ENCODE measurements at places on chromosomes 2 and 18.

GRCh38 chr2:105576440-105577241, 168.1 kb upstream of the NCK2 start:
- H3K4me1 ChIP-seq = no peaks in the 10 kb centered on the region
- H3K4me3 ChIP-seq = no peak overlapping the region
- H3K27ac ChIP-seq = no peak overlapping the region

DNA sequence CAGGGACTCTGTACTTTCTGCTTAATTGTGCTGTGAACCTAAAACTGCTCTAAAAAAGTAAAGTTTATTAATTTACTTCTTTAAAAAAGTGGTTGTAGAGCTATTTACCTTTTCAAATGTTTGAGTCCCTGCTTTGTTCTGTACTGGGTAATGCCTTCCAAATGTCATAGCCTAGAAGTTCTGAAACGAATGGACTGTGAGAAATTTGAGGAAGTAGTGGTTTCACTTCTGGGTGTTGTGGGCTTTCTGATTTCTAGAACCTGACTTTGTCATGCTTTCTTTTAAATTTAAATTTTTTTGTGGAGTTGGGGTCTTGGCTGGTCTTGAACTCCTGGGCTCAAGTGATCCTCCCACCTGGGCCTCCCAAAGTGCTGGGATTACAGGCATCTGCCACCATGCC, 44.6 kb downstream of the SMAD4 start:
- H3K4me1 ChIP-seq = peaks cover 7% of the 10 kb centered on the region
- no peaks in the 10 kb centered on the region for H3K27me3 ChIP-seq
- DNase-seq = peak; percentile 76
- H3K36me3 ChIP-seq = peaks cover 45% of the 10 kb centered on the region
- no peak overlapping the region for H3K4me3 ChIP-seq

- no peak overlapping the region for H3K27ac ChIP-seq
- DNase-seq = no peak
- H3K4me1 ChIP-seq = no peaks in the 10 kb centered on the region
- no peaks in the 10 kb centered on the region for H3K27me3 ChIP-seq
These were observed 95.9 kb downstream of the CCDC141 start for GRCh38 chr2:178954049-178954448.

DNA sequence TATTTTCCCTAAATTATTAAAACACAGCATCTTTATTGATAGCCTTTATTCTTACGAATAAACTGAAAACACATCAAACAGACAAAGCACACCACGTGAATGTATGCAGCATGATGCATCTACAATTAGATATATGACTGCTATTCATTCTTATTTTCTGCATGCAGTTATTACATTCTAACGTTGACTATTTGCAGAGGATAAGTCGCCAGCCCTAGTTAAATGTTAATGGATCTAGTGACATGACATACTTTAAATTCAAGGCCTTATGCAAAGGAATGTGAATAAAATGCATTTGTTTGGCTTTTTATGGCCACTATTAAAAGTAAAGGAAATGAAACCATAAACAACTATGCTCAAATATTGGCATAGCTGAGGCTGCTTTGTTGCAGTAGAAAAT, 172.4 kb downstream of the MAP2 start:
- no peak overlapping the region for H3K27ac ChIP-seq
- H3K4me1 ChIP-seq = no peaks in the 10 kb centered on the region
- DNase-seq = no peak
- no peak overlapping the region for H3K4me3 ChIP-seq
- no peaks in the 10 kb centered on the region for H3K27me3 ChIP-seq
- H3K36me3 ChIP-seq = no peaks in the 10 kb centered on the region

GRCh38 chr2:235343869-235344268, 150.0 kb upstream of the AGAP1 start:
- no peak for DNase-seq
- H3K27ac ChIP-seq = no peak overlapping the region
- H3K4me1 ChIP-seq = no peaks in the 10 kb centered on the region
- no peaks in the 10 kb centered on the region for H3K27me3 ChIP-seq
- no peaks in the 10 kb centered on the region for H3K36me3 ChIP-seq

DNA sequence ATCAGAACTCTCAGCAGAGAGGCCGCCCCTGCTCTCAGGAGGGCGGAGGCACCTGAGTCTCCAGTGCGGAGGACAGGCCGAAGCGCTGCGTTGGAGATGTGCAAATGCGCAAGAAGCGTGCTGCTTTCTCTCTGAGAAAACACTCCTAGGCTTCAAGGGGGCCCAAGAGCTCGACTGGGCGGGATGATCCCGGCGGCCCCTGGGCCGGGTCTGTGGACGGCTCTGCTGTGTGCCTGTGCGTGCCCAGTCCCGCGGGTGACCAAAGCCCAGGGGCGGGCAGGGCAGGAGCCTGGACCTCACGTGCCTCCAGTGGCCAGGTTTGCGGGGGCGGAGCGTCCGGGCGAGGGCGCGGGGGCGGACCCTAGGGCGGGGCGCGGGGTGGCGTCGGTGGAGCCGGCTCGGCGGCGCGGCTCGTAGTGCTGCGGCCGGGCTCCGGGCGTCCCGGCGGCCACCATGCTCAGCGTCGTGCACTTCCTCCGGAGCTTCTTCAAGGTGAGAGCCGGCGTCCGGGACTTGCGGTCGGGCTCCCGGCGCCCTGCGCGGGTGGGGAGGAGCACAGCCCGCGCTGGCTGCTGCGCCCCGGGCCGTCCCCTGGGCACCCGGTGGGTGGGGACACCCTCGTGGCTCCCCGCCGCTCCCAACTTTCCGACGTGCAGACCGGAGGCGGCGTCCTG, at the start of gene ARHGEF4:
TSS of gene ARHGEF4 (plus strand) at position 414 of the 674 bp plus-strand sequence. CDS start at position 454, 40 bp downstream.
- peak; percentile 29 for DNase-seq
- no peaks in the 10 kb centered on the region for H3K36me3 ChIP-seq
- no peak within 1 kb of the TSS for H3K27ac ChIP-seq
- H3K4me1 ChIP-seq = peaks cover 6% of the 10 kb centered on the region
- H3K4me3 ChIP-seq = no peak within 1 kb of the TSS
- H3K27me3 ChIP-seq = peaks cover 86% of the 10 kb centered on the region

DNA sequence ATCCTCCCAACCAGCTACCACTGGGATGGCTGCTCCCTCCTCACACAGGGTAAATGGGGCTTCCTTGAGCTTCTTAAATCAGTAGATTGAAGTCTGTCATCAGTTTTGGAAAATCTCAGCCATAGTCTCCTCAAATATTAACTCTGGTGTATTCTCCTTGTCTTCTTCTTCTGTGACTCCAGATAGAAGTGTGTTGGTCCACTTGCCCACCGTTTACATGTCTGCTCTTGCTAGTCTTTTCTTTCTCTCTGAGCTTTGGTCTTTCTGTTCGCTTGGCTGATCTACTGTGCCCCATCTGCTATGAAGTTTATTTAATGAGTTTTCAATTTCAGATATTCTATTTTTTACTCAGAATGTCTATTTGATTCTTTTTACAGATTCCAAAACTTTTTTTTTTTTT, 281.7 kb upstream of the HDAC4 start:
- H3K27me3 ChIP-seq = peaks cover 4% of the 10 kb centered on the region
- no peak for DNase-seq
- no peak overlapping the region for H3K27ac ChIP-seq
- H3K4me1 ChIP-seq = no peaks in the 10 kb centered on the region
- no peaks in the 10 kb centered on the region for H3K36me3 ChIP-seq
- no peak overlapping the region for H3K4me3 ChIP-seq

- H3K27ac ChIP-seq = no peak overlapping the region
- no peaks in the 10 kb centered on the region for H3K27me3 ChIP-seq
- peaks cover 6% of the 10 kb centered on the region for H3K36me3 ChIP-seq
- H3K4me3 ChIP-seq = no peak overlapping the region
- peaks cover 33% of the 10 kb centered on the region for H3K4me1 ChIP-seq
These were observed 64.1 kb downstream of the BCL2 start for GRCh38 chr18:63255435-63255834.

- no peak overlapping the region for H3K4me3 ChIP-seq
- DNase-seq = no peak
- no peaks in the 10 kb centered on the region for H3K4me1 ChIP-seq
- H3K27ac ChIP-seq = no peak overlapping the region
- H3K36me3 ChIP-seq = no peaks in the 10 kb centered on the region
- H3K27me3 ChIP-seq = no peaks in the 10 kb centered on the region
These were observed 36.0 kb upstream of the SCN1A start for GRCh38 chr2:166163775-166164174.

DNA sequence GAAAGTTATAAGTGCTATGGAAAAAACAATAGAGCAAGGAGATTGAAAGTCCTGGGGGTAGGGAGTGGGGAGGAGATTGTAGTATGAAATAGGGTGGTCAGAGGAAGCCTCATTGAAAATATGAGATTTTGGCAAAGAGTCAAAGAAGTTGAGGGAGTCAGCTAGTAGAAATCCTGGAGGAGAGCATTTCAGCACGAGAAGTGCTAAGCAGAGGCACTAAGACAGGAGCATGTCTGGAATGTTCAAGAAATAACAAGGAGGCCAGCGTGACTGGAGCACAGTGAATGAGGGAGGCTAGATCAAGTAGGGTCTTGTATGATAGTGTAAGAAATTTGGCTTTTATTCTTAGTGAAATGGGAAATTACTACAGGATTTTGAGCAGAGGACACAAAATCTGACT, 2.1 kb upstream of the TSPYL6 start:
- no peaks in the 10 kb centered on the region for H3K36me3 ChIP-seq
- DNase-seq = no peak
- H3K27me3 ChIP-seq = no peaks in the 10 kb centered on the region
- no peak overlapping the region for H3K27ac ChIP-seq
- H3K4me3 ChIP-seq = no peak overlapping the region
